ENCODE measurements at places on chromosomes 16 and 17.

DNA sequence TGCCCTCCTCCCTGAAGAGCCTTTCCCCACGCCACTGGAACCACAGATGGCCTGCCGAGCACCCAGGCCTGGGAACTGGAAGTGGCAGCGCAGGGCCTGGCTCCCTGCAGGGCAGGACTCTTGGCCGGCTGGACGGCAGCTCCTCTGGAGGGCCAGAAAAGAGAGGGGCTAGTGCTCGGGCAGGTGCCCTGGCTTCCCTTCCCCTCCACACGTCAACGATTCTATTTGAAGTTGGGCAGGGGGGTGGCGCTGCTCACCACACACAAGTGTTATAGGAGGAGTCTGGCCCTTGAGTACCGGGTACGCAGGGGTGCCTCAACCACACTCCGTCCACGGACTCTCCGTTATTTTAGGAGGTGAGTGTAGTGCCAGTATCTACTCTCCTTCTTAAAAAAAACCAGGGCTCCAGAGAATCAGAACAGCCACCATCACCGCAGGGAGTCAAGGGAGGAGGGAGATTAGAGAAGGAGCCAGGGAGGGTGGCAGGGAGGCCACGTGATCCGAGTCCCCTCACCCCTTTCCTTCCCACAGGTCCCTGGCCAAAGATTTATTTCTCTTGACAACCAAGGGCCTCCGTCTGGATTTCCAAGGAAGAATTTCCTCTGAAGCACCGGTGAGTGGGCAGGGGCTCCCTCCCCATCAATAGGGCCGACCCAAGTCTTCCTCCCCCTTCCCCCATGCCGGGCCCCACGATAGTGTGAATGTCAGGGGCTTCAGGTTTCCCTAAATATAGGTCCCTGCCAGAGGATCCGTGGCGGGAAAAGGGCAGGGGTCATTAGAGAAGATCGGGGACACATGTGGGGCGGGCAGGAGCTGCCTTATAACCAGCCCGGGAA lies 1.4 kb upstream of the ALDOA start:
- DNase-seq, result peak; percentile 52

DNA sequence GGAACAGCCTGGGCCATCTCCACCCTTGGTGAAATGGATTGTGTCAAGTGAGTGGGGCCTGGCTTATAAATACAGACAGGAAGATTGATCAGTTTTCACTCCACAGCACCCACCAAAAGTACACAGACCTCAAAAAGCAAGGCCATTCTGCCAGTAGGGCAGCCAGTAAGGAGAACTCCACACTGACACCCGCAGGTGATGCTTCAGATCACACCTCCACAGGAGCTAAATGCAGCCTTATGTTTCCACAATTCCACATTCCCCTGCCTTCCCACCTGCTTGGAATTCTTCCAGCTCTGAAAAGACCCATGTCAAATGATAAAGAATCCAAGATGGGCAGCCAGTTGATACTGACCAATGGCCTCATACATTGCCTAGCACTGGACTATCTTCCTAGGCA lies 191.1 kb downstream of the ZFHX3 start:
- peak; percentile 16 for DNase-seq

DNA sequence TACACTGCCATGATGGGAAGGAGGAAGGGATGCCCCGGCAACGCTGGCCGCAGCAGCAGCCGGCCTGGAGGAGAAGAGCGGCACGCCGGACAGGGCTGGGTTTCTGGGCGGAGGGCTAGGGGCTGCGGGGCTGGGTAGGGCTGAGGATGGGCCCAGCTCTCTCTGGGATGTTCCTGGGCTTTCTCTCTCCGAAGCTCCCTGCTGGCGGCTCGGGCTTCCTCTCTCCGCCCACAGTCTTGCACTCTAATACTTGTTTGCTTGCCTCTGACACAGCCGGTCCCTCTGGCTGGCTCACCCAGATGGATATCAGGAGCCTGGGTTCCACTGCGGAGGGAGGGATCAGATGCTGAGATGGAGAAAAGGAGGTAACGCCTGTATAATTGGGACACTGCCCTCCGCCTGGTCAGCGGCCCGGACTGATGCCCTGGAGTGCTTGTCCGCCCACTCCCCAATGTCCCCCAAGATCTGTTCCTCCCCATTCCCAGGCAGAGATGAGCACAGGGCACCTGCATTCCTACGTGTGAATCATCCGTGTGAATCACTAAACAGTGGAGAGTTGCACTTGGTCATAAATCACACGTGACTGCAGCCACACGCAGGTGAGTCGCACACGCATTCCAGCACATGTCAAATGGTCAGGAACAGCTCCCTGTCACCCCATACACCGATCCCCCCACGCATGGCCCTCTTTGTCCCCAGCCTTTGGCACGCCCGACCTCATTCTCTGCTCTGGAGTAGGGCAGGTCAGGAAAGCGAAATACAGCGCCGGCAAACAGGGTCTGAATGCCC lies at the start of gene ALOXE3:
Gene ALOXE3, minus strand, starts transcription at position 535 of the 789 bp plus-strand sequence. Its CDS starts 524 bp downstream, at position 11.
- no peak for DNase-seq

DNA sequence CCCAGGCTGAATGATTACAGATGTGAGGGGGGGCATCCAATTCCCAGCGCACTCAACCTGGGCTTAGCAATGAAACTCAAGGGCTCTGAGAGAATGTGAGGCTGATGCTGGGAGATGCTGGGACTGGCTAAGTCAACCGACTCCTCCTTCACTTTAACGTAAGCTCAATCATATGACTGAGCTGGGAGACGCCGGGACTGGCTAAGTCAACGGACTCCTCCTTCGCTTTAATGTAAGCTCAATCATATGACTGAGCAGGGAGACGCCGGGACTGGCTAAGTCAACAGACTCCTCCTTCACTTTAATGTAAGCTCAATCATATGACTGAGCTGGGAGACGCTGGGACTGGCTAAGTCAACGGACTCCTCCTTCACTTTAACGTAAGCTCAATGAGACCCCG lies 179.4 kb downstream of the VPS53 start:
- DNase-seq, result no peak

DNA sequence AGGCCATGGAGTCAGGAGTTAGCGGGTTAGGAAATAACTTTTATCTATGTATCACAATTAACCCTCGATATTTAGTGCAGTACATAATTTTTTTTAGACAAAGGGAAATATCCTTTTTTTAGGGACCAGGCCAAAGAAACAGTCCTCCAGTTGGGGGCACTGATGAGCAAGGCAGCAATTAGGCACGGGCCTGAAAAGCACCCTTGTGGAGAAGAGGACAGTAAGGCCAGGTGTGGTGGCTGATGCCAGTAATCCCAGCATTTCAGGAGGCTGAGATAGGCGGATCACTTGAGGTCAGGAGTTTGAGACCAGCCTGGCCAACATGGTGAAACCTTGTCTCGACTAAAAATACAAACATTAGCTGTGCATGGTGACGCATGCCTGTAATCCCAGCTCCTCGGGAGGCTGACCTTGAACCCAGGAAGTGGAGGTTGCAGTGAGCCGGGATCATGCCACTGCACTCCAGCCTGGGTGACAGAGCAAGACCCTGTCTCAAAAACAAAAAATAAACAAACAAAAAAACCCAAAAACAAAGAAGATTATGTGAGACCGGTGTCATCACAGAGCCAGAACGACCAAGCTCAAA lies 158.3 kb upstream of the NOL11 start:
- no peak for DNase-seq

DNA sequence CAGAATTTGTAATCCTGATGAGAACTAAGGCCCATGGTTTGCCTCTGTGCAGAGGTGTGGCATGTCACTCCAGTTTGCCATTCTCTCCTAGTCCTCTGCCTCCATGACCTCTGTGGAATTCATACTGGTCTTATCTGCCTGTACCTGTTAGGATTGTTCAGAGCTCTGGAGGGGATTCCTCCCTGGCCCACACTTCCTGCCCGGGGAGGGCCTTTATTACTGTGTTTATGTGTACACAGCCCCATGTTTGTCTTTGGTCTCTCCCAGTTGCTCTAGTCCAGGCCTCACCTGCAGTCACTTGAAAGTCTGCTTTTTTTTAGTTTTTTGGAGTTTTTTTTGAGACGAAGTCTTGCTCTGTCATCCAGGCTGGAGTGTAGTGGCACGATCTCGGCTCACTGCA lies 36.4 kb downstream of the RHBDL3 start:
- no peak for DNase-seq

DNA sequence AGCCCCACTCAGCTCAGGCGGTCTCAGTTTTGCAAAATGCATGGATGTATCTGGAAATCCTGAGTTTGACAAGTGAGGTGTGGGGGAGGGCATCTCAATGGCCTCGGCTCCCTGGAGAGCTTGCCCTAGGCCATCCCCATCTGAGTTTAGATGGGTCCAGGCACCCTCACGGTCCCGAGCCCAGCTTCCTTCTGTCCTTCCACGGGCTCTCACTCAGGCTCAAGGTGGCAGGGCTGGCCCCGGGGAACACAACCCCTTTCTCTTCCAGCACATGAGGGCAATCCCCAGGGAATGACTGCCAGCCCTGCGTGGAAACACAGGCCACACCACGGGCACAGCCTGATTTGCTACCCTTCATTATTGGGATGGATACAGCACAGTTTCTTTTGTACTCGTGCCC lies 58.4 kb downstream of the AMFR start:
- no peak for DNase-seq

- DNase-seq, result peak; percentile 84
Measured at GRCh38 chr17:7483255-7484066, 705 bp upstream of the POLR2A start.

GRCh38 chr17:68820476-68820824 lies 134.7 kb downstream of the ABCA8 start:
- no peak for DNase-seq

DNA sequence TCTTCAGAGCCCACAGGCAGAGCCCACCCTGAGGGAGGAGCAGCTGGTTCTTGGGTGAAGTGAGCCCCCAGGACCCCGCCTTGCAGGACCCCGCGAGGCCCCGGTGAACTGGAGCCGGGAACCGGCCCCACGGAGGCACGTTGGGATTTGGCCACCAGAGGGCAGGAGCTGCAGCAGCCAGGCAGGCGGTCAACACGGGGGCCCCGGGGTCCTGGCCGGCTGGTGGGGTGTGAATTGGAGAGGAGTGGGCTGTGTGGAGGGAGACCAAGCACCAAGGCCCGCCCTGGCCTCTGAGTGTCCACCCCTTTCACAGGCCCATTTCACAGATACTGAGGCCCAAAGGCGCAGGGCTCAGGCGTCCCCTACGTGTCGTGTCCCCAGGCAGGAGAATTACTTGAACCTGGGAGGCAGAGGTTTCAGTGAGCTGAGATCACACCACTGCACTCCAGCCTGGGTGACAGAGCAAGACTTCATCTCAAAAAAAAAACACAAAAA lies 2.2 kb downstream of the DPEP1 start:
- no peak for DNase-seq

DNA sequence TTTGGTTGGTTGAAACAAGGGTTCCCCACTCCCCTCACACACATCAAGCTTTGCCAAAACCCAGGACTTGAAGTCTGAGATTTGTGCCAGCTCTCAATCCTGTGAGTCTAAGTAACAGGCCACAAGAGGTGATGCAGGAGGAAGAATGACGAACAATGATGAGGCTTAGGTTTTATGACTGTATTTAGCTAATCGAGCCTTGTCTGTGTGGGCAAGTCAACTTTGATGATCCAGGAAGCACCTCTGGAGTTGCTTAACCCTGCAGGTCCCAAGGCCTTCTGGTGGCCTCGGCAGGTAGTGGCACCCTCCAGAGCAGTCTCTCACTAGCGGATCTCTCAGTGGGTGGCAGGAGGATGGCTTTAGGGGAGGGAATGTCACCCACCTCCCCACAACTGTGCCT lies 28.7 kb downstream of the CDK5RAP3 start:
- no peak for DNase-seq

- peak; percentile 34 for DNase-seq
Measured at GRCh38 chr16:75477680-75478473, 13.4 kb upstream of the TMEM170A start.

DNA sequence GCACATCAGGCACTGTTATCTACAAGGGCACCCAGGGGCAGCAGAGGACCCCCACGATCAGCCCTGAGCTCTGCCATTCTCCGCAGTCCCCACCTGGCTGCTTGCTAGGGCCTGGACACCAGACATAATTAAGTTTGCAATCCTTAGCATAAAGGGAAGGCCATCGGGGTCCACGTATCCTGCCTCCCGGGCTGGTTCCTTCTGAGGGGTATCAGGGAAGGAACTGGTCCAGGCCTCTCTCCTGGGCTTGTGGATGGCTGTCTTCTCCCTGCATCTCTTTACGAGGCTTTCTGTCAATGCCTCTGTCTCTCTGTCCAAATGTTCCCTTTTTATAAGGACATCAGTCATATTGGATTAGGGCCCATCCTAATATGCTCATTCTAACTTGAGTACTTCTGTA lies 77.8 kb downstream of the CYLD start:
- DNase-seq, result no peak

- DNase-seq, result no peak
Measured at GRCh38 chr17:35432176-35433074, at the start of gene SLFN12. Gene SLFN12 (minus strand): TSS chr17:35432500. CDS start chr17:35423028, 9,472 bp downstream.

- DNase-seq, result no peak
Measured at GRCh38 chr17:75891022-75891604, 5.6 kb downstream of the TRIM65 start.

GRCh38 chr16:49594153-49594552 lies 220.5 kb downstream of the C16orf78 start:
- no peak for DNase-seq

DNA sequence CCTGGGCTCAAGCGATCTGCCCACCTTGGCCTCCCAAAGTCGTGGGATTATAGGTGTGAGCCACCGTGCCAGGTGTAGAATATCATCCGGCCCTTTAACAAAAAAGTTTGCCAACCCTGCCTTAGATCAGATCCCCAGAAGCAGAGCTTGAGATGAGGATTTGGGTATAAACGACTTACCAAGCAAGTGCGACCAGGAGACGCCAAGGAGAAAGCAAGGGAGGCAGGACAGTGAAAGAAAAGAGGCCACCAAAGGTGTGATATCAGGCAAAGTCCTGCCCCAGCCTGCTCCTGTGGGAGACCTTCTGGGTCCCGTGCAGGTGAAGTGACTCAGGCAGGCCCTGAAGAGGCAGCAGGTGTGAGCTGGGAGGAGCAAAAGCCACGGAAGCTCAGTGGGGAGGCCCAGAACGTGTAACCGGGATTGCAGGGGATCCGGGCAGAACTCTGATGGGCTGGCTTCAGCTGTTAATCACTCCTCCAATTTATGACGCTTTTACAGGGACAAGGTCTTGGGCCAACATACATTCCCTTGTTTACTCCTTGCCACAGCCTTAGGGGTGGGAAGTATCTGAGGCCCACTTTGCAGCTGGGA lies 14.1 kb upstream of the CALB2 start:
- DNase-seq, result no peak

DNA sequence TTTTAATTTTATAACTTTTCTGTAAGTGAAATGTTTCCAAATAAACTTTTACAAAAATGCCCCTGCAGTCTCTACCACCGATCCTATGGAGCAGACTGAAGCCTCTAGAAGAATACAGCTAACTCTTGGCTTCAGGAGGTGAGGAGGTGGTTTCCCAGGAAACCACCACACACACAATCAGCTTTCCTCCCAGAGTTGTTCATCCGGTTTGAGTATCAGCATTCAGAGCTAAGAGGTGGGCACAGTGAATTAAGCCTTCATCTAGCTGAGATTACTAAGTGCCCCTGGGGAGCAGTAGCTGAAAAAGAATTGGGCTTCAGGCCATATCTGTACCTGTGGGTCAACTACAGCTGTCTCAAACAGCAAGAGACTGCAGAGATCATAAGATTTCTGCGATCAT lies 139.7 kb downstream of the AATF start:
- DNase-seq, result no peak

- no peak for DNase-seq
Measured at GRCh38 chr16:56514845-56515244, 5.0 kb downstream of the BBS2 start.

GRCh38 chr17:17063546-17064122 lies 21.4 kb downstream of the MPRIP start:
- DNase-seq, result peak; percentile 17
